ENCODE measurements at places on chromosomes 6 and 20.
A peak's percentile ranks its signal among the peaks of the same experiment; 100 is the strongest.

DNA sequence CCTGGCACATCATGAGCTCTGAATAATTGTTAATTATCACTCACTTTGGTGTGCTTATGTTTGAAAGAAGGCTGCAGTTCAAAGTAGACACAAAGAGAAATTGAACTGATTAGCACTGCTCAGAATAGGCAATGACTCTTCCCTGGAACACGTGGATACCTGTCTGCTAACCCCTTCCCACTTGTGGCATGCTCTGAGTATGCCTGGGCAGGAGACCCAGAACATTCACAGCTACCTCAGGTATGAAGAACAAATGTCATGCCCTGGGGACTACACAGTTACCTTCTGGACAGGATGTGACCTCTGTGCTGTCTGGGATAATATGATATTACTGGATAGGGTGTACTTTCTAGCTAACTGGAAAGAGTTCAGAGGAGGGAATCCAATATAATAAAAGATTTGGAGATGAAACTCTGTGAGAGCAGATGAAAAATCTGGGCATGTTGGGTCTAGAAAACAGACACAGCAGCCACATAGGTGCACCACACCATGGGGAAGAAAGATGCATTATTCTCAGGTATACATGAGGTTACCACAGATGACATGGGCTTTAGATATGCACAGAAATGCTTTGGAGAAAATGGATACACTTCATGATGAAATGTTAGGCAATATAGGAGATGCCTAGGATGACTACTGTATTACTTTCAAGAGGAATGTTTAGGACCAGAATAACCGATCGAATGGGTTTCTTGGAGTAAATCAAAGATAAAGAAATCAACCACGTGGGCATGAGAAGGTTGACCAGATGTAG lies 324.2 kb upstream of the PREP start:
- no peak for DNase-seq

- DNase-seq = no peak
These were observed 80.0 kb upstream of the TOP1 start for GRCh38 chr20:40948465-40949267.

DNA sequence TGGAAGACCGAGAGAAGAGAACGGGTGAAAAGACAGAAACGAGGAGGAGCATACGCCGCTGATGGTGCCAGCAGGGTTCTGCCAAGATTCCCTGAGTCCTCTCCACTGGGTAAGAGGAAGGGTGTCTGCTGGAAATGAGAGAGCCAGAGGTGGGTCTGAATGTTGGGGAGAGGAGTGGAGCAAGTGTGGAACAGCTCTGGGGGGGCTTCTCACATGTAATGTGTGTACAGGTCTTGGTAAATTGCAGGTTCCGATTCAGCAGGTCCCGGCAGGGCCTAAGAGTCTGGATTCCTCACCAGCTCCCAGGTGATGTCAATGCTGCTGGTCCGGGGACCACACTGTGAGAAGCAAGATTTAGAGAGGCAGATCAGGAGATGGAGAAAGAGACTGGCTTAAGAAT lies 1.5 kb upstream of the EBF4 start:
- DNase-seq = no peak

GRCh38 chr6:27940766-27941165 lies 16.3 kb upstream of the OR2B6 start:
- DNase-seq = no peak

DNA sequence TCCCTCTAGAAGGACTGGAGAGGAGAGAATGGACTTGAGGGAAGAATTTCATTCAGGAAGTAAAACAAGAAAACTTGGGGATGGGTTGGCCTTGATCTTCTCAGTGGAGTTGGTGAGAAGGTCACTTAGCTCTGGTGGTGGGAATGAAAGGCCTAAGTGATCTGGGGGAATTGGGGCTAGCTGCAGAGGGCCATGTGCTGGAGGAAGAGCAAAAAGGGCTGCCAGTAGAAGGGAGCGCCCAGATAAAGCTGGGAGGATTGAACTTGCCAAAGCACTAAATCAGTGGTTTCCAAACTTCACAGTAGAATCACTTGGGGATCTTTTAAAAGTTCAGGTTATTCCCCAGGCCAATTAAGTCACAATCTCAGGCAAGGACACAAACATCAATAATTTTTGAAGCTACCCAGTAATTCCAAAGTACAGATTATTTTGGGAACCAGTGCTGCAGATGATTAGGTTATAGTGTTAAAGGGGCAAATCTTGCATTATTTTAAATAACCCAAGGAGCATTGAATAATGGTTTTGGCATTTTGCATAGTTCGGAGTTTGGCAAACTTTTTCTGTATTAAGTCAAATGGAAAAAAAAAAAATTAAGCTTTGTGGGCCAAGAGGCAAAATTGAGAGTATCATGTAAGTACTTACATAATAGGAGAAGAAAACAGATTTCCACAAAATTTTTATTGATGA lies 36.5 kb upstream of the RFPL4B start:
- DNase-seq = no peak

GRCh38 chr6:17392978-17393891 lies at the start of gene CAP2:
CAP2 (plus strand) TSS chr6:17393595; CDS start chr6:17421556, 27,961 bp downstream.
- peak; percentile 38 for DNase-seq

- DNase-seq = no peak
These were observed 4.8 kb downstream of the SLC32A1 start for GRCh38 chr20:38728911-38729642.

All from left renal pelvis (tissue), 4 donors.